ENCODE measurements at places on chromosomes 11 and 22.
A peak's percentile ranks its signal among the peaks of the same experiment; 100 is the strongest.

DNA sequence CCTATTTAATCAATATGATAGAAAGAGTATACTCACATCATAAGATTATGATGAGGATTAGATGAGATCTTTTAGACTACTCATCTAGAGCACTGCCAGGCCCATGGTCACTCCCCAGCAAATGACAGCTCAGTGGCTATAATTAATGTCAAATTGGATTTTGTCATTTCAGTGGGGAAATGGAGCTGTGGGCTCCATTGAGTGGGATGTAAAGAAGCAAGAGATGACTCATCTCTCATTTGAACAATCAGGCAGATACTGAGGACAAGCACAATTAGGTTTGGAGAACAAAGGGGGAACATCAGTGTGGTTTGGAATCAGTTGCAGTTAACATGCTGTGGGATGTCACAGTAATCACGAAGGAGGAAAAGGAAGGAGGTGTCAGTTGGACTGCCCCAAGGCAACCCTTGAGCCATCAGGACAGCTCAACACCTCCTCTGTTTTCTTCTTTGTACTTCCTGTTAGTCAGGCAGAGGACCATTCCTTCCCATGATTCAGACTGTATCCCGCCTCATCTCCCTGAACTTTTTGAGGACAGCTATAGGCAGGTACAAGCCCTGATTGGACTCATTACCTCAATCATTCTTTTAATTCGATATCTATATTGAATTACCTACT is 473.7 kb upstream of the ISX start:
- no peak for DNase-seq

DNA sequence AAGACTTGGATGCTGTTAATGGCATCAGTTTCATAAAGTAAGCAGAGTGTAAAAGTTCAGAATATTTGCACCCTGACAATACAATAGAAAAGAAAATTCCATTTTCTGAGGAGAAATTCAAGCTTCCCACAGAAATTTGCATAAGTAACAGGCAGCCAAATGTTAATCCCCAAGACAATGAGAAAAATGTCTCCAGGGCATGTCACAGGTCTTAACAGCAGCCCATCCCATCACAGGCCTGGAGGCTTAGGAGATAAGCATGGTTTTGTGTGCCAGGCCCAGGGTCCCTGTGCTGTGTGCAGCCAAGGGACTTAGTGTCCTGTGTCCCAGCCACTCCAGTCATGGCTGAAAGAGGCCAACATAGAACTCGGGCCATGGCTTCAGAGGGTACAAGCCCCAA is 347.6 kb downstream of the LUZP2 start:
- DNase-seq, result no peak

- no peak for DNase-seq
Observed at GRCh38 chr11:102615077-102615893, 9.8 kb downstream of the MMP20 start.

DNA sequence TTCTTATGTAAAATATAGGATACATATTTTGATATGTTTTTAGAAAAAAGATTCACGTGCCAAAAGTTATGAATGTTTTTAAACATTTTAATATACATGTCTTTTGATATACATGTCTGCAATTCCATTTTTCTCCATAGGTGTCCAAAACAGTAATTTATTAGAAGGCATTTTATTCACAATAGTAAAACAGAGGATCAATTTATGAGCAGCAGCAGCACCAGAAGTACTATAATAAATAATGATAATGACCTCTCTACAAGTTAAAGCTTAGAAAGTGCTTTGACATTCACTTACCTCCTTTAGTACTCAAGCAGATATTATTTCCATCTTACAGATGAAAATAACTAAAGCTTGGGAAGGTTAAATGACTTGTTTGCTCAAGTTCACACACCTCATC is 96.7 kb upstream of the DBX1 start:
- DNase-seq, result no peak

DNA sequence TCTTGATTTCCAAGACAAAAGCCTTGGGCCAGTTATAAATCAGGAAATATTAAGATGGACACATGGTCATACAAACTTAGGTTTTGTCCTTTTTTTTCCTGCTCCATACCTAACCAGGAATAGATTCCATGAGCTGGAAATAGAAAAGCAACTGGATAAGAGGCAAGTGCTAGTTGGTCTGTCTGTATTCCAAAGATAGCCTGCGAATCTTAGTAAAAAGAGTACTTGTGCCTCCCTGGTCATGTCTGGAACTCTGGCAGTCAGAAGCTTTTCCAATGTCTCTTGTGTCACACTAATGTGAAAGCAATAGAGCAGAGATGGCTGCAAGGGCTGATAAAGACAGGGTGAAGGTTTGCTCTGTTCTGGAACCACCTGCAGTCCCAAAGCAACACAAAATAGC is 590.2 kb upstream of the ANO5 start:
- DNase-seq, result no peak

- DNase-seq, result no peak
Observed at GRCh38 chr22:22977479-22978200, 90.0 kb downstream of the IGLL5 start.

- DNase-seq, result no peak
Observed at GRCh38 chr11:128957202-128957482, 14.5 kb upstream of the TP53AIP1 start.

GRCh38 chr22:33984656-33985285 is 64.5 kb upstream of the LARGE1 start:
- DNase-seq, result no peak

GRCh38 chr22:27170491-27170890 is 513.1 kb downstream of the MIAT start:
- peak; percentile 91 for DNase-seq

GRCh38 chr11:69644071-69644961 is 3.4 kb downstream of the CCND1 start:
- DNase-seq, result peak; percentile 93

- DNase-seq, result no peak
Observed at GRCh38 chr11:64858467-64859263, 14.2 kb upstream of the CDC42BPG start.

GRCh38 chr11:111423250-111423615 is 44.2 kb upstream of the POU2AF1 start:
- DNase-seq, result no peak

DNA sequence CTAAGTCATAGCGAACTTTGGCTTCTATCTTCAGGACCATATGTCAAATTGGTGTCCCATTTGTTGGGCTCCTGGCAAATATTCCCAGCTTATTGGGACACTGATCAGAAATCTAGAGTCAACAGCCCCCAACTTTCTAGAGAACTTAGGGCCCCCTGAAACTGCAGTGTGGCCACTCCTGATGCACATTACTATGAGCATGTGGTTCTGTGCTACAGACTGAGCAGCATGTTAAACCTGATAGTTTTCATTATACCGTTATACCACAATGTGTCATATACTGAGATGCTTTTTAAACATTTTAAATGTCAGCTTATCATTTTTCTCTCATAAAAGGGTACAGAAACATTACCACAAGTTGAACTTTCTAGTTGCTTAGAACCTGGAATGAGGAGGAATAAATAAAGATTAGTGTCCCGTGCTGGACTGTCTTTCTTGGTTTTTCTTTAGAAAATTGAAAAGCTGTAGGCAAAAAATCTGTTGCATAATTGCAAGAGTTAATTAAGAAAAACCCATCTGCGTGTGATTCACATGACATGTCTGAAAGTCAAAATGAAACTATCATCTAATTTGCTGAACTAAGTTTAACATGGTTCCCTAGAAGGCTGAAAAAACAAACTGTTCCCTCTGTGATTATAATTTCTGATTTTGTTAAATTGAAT is 16.4 kb upstream of the CTSC start:
- DNase-seq, result no peak

GRCh38 chr22:49934160-49934890 is 15.9 kb downstream of the CRELD2 start:
- no peak for DNase-seq

DNA sequence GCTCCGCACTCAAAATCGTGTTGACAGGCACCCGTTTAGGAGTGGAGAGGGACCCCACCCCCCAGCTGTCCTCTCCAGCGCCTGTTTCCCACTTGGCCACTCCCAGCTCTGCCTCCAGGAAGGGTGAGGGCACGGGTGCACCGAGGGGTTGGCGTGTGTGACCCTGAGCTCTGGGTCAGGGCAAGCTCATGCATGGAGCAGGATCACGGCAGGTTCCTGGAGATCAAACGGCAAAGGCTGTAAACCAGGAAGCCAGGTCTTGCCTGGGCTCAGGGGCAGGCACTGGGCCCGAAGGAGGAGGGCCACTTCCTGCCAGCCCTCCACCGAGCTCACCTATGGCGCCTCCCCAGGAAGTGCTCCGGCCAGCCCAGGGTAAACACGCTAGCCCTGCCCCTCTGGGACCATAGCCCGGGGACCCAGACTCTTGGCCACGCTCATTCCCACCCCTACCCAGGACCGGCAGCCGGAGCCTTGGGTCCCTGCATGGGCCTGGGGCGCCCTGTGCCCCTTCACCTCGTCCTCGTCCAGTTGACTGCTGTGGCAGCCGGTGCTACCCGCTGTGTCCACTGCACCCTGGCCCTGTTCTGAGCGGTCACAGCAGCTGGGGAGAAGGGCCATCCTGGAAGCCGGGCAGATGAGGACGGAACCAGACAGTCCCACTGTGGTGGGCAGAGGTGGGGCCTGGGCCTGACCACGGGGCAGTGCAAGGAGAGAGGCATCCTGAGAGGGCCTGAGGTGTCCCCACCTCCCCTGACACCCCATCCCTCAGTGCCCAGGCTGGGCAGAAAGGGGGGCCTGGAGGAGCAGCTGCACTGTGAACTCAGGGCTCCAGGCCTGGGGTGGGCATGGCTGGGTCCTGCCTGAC is 1.0 kb upstream of the EPS8L2 start:
- no peak for DNase-seq

GRCh38 chr22:44395118-44396005 is 82.6 kb upstream of the SHISAL1 start:
- no peak for DNase-seq

- peak; percentile 88 for DNase-seq
Observed at GRCh38 chr22:41699264-41700107, at the start of gene MEI1. TSS of gene MEI1 (plus strand) at chr22:41699503. CDS start at chr22:41699539, 36 bp downstream.

DNA sequence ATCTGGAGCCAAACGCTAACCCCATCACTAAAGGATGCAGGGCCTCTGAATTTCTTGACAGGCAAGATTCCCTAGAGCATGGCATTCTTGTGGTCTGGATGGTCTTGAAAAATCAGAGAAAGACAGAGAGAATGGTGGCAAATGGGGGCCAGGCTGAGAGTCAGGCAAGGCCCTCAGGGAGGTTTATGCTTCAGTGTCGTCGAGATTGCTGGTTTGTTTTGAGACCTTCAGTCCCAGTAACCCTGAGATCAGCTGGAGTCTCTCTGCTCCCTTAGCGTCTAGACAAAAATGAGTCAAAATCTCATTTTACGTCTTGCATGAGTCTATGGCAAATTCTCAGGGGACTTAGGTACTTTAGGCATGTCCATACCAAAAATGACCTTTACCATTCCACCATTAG is 539.3 kb downstream of the SOX6 start:
- no peak for DNase-seq

DNA sequence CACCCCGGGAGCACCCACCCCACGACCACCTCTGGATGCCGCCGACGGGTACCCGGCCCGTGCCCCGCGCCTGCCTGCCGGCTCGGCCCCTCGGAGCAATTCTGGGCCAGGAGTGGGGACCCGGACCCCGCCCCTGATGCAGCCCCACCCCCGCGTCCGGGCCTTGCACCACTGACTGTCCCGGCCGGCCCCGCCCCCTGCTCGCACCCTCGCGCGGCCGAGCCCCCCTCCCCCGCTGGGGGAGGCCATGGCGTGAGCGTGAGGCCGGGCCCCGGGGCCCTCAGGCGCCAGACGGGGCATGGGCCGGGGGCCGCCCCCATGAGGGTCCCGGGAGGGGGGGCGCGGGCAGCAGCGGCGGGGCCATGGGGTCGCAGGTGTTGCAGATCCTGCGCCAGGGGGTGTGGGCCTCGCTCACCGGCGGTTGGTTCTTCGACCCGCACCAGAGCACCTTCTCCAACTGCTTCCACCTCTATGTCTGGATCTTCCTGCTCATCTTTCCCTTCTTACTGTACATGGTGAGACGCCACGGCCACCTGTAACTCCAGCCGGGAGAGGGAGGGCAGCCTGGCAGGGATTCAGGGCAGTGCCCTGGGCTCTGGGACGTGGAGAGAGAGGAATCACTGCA is 486 bp downstream of the PCNX3 start:
- peak; percentile 80 for DNase-seq

DNA sequence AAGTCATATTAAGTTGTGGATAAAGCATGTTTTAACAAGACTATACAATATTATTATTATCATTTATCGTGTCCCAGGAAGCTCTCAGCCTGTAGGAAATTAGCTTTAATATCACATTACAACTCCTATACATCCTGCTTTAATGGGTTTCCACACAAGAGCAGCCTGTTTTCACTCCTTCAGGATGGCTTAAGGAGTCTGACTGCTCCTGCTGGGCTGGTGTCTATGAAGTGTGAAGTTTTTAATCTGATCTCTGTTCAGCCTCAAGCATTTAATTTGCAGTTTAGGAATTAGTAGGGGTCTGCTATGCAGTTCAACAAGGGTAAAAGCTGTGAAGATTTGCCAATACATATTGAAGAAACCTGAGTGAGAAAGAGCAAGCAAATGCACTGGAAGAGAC is 653.4 kb upstream of the LRRC4C start:
- no peak for DNase-seq

GRCh38 chr11:133835593-133836548 is 9.4 kb downstream of the SPATA19 start:
- DNase-seq, result no peak

- DNase-seq, result no peak
Observed at GRCh38 chr11:70829134-70829885, 423.1 kb downstream of the SHANK2 start.

DNA sequence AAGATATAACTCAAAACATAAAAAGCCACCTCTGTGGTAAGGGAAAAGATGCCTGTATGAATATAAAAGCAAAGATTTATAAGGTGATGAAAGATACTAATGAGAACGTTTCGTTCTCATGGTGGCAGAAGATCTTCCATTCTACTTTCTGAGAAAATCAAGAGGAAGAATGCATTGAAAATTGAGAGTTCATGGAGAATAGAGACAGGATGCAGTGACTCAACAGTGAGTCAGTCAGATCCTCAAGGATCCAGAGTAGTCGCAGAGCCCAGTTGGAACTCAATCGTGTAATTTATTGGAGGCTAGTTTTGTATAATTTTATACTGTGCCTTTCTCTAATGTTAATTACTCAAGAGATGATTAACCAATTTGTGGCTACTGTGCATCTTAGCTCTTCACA is 73.3 kb downstream of the ENTHD1 start:
- DNase-seq, result peak; percentile 76

DNA sequence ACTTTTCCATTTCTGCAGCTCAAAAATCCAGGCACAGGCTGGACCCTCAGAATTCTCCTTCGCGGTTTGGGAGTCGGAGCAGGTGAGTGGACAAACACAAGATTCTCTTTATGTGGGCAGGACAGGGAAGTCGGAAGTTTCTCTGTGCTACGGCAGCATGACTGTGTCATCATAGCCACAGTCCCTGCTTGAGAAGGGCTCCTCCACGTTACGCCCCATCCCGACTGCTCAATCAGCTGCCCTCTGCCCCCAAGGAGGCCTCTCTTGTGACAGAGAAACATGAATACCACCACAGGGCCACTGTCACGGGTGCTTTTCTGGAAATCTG is 89.0 kb upstream of the SHISAL1 start:
- no peak for DNase-seq

DNA sequence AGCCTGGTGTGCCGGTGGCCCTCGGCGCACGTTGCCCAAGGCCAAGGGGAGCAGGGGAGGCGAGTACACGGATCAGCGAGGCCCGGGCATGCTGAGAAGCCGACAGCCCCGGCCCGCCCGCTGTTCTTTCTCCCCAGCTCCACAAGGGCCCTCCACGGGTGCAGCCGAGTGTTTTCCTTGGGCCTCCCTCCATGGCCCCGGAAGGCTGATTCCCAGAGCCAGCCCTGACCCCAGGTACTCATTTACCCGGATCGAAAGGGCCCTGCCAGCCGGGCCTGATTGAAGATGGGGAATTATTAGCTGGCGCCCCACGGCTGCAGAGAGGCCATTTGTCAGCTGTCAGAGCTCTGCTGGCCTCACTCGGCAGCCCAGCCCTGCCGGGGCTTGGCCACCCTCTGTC is 53.1 kb downstream of the WNT7B start:
- no peak for DNase-seq
